Activated T-helper 1 cell treated with anti-CD3 and anti-CD28 coated beads, Interleukin-12 subunit alpha, Interleukin-12 subunit beta, Interleukin-2, Interleukin-4 antibody, amounts not matched to agents 30 ng/mL and 10 ng/mL and 1 ng/mL, durations not matched to agents 14 hours and 24 hours and 36 hours (primary cell): ENCODE measurements at places on chromosomes 12 and 14. TPM values are rescaled to one million over a fixed set of nuclear protein-coding genes. Genes with fewer than 3 reads are reported as not detected.

The PDZRN4 gene
- total RNA-seq = not detected in 2 replicates

DNA sequence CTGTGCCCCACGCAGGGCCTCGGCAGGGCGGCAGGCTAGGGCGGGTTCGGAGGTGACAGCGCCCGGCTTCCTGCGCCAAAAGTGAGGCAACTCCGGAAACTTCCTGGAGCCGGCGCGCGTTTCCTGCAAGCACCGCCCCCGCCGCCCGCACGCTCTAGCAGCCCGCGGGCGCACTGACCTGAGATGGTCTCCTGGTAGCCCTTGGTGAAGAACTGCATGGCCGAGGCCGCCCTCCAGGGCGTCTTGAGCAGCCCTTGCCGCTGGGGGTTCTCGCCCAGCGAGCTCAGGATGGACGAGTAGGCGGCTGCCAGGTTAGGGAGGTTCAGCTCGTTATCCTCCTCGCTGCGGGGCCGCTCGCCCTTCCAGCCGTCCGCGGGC lies 494 bp downstream of the GCH1 start:
- H3K4me1 ChIP-seq = peaks cover 43% of the 10 kb centered on the region
- DNase-seq = peak; percentile 77
- peaks cover 14% of the 10 kb centered on the region for H3K36me3 ChIP-seq
- H3K4me3 ChIP-seq = peak overlapping the region; percentile 89
- H3K27me3 ChIP-seq = no peaks in the 10 kb centered on the region

The CAPZA3 gene
- total RNA-seq = not detected in 2 replicates

DNA sequence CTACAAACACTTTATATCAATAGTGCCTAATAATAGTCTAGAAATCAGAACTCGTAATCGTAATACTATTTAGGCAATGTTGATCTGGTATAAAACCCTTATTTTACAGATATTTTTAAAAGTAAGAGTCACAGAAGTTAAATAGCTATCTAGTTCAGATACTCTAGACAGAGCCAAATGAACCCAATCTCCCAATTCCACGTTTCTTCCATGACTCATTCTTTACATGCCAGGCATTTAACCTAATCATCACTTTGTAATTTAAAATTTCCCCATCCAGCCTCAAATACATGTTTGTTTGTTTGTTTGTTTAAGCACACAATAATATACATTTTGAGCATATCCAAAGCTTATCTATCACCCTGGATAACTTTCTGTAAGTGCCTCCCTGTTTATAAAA lies 36.4 kb upstream of the GARIN6 start:
- no peaks in the 10 kb centered on the region for H3K36me3 ChIP-seq
- H3K27me3 ChIP-seq = no peaks in the 10 kb centered on the region
- DNase-seq = no peak
- no peaks in the 10 kb centered on the region for H3K4me1 ChIP-seq

The SAMD15 gene
- total RNA-seq = 0.29 and 1.1 TPM in 2 replicates

The RFC5 gene
- total RNA-seq = 73.8 and 87.0 TPM in 2 replicates

GRCh38 chr14:88951370-88951769 lies 126.9 kb downstream of the TTC8 start:
- H3K4me3 ChIP-seq = no peak overlapping the region
- H3K27ac ChIP-seq = no peak overlapping the region
- peaks cover 3% of the 10 kb centered on the region for H3K27me3 ChIP-seq
- DNase-seq = no peak
- H3K36me3 ChIP-seq = no peaks in the 10 kb centered on the region

DNA sequence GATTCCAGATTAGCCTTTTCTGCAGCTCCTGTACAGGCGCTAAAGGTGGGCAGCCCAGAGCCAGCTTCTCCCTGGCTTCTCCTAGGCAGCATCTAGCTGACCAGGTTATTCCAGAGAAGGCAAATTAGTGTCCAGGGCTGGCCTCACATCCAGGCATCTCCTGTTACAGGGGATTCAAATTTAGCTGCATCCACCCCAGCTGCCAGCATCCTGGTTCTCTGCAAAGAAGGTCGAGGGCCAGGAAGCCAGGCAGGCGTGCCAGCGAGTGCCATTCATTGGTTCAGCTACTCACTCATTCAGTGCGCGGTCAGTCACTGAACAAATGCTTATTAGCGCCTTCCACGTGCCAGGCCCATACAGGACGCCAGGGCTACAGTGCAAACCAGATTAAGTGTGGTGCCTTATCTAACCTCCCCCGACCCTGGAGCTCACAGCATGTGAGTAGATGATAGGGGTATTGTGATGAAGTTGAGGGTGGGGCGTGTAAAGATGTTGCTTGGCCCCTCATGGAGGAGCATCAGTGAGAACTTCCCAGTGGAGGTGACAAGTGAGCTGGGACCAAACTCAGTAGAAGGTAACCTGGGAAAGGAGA lies 15.7 kb upstream of the FAM222A start:
- H3K4me3 ChIP-seq = no peak overlapping the region
- no peaks in the 10 kb centered on the region for H3K36me3 ChIP-seq
- H3K27me3 ChIP-seq = peaks cover 3% of the 10 kb centered on the region
- no peaks in the 10 kb centered on the region for H3K4me1 ChIP-seq
- DNase-seq = no peak

The GALNT8 gene
- 0.39 and 2.1 TPM in 2 replicates for total RNA-seq

DNA sequence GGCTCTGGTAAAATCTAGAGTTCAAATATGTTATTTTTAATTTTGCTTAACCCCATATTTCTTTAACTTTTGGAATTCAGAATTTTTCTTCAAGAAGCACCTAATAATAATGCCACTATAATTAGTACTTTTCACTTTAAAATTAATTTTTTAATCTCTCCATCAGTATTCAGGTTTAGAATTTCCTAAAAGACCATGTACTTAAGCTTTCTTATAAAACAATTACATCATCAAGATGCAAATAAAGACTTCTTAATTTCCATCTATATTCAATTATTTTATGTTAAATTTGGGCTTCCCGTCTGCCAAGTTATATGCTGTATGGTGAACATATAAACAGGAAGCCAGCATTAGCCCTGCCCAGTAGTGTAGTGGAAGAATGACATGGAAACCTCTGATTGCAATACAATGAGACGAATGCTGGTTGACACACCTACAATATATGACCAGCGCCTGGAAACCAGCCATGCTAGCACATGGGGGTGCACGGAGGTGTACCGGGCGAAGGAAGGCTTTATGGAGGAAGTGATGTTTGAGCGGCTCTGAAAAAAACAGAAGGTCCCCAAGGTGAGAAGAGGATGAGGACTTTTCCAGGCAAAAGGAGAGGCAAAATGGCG lies 82.2 kb downstream of the LLPH start:
- H3K27me3 ChIP-seq = peaks cover 2% of the 10 kb centered on the region
- no peak overlapping the region for H3K27ac ChIP-seq
- H3K36me3 ChIP-seq = no peaks in the 10 kb centered on the region
- no peak overlapping the region for H3K4me3 ChIP-seq
- DNase-seq = no peak
- no peaks in the 10 kb centered on the region for H3K4me1 ChIP-seq

The KRT77 gene
- total RNA-seq = not detected in 2 replicates

The P2RX2 gene
- not detected in 2 replicates for total RNA-seq

GRCh38 chr12:54352891-54353874 lies 11.1 kb downstream of the GPR84 start:
- peak overlapping the region; percentile 58 for H3K4me3 ChIP-seq
- no peak for DNase-seq
- peaks cover 19% of the 10 kb centered on the region for H3K4me1 ChIP-seq
- H3K27me3 ChIP-seq = no peaks in the 10 kb centered on the region

GRCh38 chr14:79629411-79630287 lies 581.7 kb downstream of the DIO2 start:
- DNase-seq = no peak
- H3K36me3 ChIP-seq = no peaks in the 10 kb centered on the region
- H3K4me3 ChIP-seq = no peak overlapping the region
- H3K4me1 ChIP-seq = no peaks in the 10 kb centered on the region
- no peaks in the 10 kb centered on the region for H3K27me3 ChIP-seq
- no peak overlapping the region for H3K27ac ChIP-seq

- peak overlapping the region; percentile 95 for H3K27ac ChIP-seq
- H3K4me3 ChIP-seq = peak overlapping the region; percentile 92
- peaks cover 1% of the 10 kb centered on the region for H3K27me3 ChIP-seq
- peaks cover 6% of the 10 kb centered on the region for H3K36me3 ChIP-seq
- DNase-seq = peak; percentile 37
These were observed 511 bp downstream of the ANO6 start for GRCh38 chr12:45216230-45216982.

GRCh38 chr14:92685784-92686355 lies 62.6 kb downstream of the LGMN start:
- peaks cover 7% of the 10 kb centered on the region for H3K4me1 ChIP-seq
- peak overlapping the region; percentile 29 for H3K27ac ChIP-seq
- no peaks in the 10 kb centered on the region for H3K27me3 ChIP-seq
- H3K36me3 ChIP-seq = peaks cover 17% of the 10 kb centered on the region

GRCh38 chr14:89027097-89027740 lies 202.8 kb downstream of the TTC8 start:
- peaks cover 7% of the 10 kb centered on the region for H3K4me1 ChIP-seq
- H3K27me3 ChIP-seq = peaks cover 49% of the 10 kb centered on the region
- no peak overlapping the region for H3K27ac ChIP-seq
- peak; percentile 36 for DNase-seq
- peak overlapping the region; percentile 64 for H3K4me3 ChIP-seq

- H3K4me1 ChIP-seq = peaks cover 41% of the 10 kb centered on the region
- DNase-seq = no peak
- peaks cover 6% of the 10 kb centered on the region for H3K36me3 ChIP-seq
These were observed 6.2 kb downstream of the IRF2BPL start for GRCh38 chr14:77022236-77022852.

DNA sequence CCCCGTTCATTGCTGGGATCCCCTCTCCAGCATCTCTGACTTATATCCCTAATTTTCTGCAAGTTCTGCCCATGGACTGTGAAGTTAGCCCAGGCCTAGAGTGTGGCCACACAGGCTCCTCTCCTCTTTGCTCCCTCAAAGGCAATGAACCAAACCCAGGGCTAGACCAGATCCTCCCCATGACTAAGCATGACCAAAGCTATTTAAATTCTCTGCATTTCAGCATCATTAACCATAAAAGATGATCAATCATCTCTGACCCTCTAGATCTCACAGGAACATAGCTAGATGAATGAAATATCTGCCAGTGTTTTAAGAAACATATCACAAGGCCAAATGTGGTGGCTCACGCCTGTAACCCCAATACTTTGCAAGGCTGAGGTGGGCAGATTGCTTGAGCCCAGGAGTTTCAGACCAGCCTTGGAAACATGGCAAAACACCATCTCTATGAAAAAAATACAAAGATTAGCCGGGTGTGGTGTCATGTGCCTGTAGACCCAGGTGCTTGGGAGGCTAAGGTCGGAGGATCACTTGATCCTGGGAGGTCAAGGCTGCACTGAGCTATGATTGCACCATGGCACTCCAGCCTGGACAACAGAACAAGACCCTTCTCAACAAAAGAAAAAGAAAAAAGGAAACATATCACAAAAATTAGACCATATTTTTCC lies 2.2 kb upstream of the KRT3 start:
- H3K36me3 ChIP-seq = no peaks in the 10 kb centered on the region
- H3K4me3 ChIP-seq = no peak overlapping the region
- peaks cover 9% of the 10 kb centered on the region for H3K4me1 ChIP-seq
- H3K27ac ChIP-seq = no peak overlapping the region

DNA sequence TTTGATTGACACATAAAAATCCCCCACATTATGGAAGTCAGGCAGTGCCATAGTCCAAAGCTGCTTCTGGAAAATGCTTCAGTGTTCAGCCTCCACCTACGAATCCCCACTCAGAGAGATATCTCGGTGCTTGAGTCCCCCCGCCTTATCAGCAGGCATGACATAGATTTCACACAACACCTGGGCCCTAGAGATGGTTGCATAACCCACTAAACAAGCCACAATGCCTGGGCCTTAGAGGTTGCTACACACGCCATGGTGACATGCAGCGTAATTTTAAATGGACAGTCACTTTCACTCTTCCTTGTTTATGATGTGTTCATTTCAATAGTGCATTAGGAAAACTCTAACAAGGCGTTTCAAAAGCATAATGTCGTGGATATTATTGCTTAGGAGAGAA lies 38.0 kb downstream of the CCDC60 start:
- no peaks in the 10 kb centered on the region for H3K36me3 ChIP-seq
- no peak overlapping the region for H3K27ac ChIP-seq
- H3K4me1 ChIP-seq = peaks cover 18% of the 10 kb centered on the region
- no peak overlapping the region for H3K4me3 ChIP-seq
- peaks cover 2% of the 10 kb centered on the region for H3K27me3 ChIP-seq
- no peak for DNase-seq

The SMAGP gene
- 0.16 TPM in 1 of 2 replicates, not detected in the other for total RNA-seq

GRCh38 chr12:23911574-23911973 lies 37.9 kb downstream of the SOX5 start:
- H3K4me1 ChIP-seq = no peaks in the 10 kb centered on the region
- no peak for DNase-seq
- no peaks in the 10 kb centered on the region for H3K27me3 ChIP-seq

The CEBPE gene
- not detected in 2 replicates for total RNA-seq

The DLGAP5 gene
- 22.4 and 26.4 TPM in 2 replicates for total RNA-seq

GRCh38 chr12:24896171-24896570 lies 52.7 kb downstream of the BCAT1 start:
- peaks cover 24% of the 10 kb centered on the region for H3K4me1 ChIP-seq
- H3K27ac ChIP-seq = no peak overlapping the region
- DNase-seq = no peak
- no peaks in the 10 kb centered on the region for H3K27me3 ChIP-seq
- no peak overlapping the region for H3K4me3 ChIP-seq

DNA sequence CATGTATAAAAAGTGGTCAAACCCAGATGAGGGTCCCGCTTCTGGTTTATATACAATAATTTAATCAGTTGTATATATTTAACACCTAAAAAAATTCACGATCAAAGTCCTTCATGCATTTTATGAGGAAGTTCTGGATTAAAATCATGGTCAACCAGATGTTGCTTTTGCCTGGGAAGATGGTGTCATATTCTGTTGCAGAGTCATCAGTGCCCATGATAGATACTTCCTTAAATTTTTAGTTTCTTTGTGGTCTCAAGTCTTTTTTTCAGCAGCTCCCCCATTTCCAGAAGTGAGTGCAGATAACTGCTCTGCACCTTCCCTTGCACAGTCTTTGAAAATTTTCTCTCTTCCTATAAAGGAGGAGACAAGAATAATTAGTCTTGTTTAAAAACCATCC lies 16.1 kb downstream of the ERP29 start:
- H3K27ac ChIP-seq = no peak overlapping the region
- H3K4me1 ChIP-seq = peaks cover 15% of the 10 kb centered on the region
- H3K27me3 ChIP-seq = no peaks in the 10 kb centered on the region
- peaks cover 46% of the 10 kb centered on the region for H3K36me3 ChIP-seq
- DNase-seq = no peak
